Uterine smooth muscle cell (primary cell): ENCODE measurements at places on chromosomes 1 and 21. TPM values are rescaled to one million over a fixed set of nuclear protein-coding genes. Genes with fewer than 3 reads are reported as not detected.

The PRRX1 gene
- 154 and 219 TPM in 2 replicates for total RNA-seq

The CD5L gene
- total RNA-seq, result not detected in 2 replicates

The SYTL1 gene
- total RNA-seq, result 0.11 and 0.37 TPM in 2 replicates

The SLAMF1 gene
- total RNA-seq, result not detected in 2 replicates

The AMY1B gene
- total RNA-seq, result not detected in 2 replicates

The GRIK1 gene
- not detected in 2 replicates for total RNA-seq

The LCE1A gene
- total RNA-seq, result not detected in 2 replicates

The SPATA45 gene
- total RNA-seq, result not detected in 2 replicates

The OSBPL9 gene
- 82.1 and 83.5 TPM in 2 replicates for total RNA-seq

The ATAD3A gene
- 33.6 and 79.5 TPM in 2 replicates for total RNA-seq

The TADA1 gene
- 13.9 and 17.7 TPM in 2 replicates for total RNA-seq

The HFM1 gene
- 0.55 and 0.87 TPM in 2 replicates for total RNA-seq

The SLC1A7 gene
- 0.12 TPM in 1 of 2 replicates, not detected in the other for total RNA-seq

The PROK1 gene
- not detected in 2 replicates for total RNA-seq

The SLFNL1 gene
- 0.44 and 0.87 TPM in 2 replicates for total RNA-seq

The CADM3 gene
- 0.12 and 0.22 TPM in 2 replicates for total RNA-seq

The HTR6 gene
- total RNA-seq, result under 0.01 TPM in 1 of 2 replicates, not detected in the other

The STUM gene
- total RNA-seq, result not detected in 2 replicates

The LRRC53 gene
- total RNA-seq, result not detected in 2 replicates

The TRIM58 gene
- 0.37 and 0.66 TPM in 2 replicates for total RNA-seq

The MEAF6 gene
- 80.4 and 94.4 TPM in 2 replicates for total RNA-seq

The LEMD1 gene
- total RNA-seq, result 0.33 TPM in 1 of 2 replicates, not detected in the other
